ENCODE measurements at places on chromosomes 7 and 10.

DNA sequence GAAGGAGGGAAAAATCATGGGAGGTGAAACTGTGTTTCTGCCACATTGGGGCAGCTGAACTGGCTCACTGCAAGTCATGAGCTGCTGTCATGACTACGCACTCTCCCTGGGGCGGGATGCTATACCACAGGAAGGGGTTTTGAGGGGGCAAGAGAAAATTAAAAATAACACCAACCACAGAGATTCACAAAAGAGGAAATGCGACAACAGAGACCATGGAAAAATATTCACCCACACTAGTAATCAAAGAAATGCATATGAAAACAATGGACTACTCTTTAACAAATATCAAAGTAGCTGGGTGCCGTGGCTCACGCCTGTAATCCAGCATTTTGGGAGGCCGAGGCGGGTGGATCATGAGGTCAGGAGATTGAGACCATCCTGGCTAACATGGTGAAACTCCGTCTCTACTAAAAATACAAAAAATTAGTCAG, 65.2 kb upstream of the TM9SF3 start:
- no peak for DNase-seq

DNA sequence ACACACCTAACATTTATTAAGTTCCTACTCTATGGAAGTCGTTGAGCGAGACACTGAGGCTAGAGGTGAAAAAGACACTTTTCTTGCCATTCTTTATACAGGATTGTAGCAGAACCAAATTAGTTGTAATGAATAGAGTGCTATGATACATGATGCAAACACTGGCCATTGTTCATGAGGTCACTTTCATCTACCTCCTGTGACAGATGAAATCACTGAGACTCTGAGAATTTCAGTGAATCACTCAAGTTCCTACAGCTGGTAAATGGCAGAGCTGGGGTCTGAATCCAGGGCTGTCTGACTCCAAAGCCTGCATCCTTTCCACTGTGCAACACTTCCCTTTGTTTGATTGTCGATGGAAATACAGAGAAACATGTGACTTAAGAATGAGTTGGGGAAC, 657.6 kb downstream of the LRMDA start:
- no peak for DNase-seq

- DNase-seq: no peak
Measured at GRCh38 chr7:71633551-71634008, 501.6 kb downstream of the GALNT17 start.

DNA sequence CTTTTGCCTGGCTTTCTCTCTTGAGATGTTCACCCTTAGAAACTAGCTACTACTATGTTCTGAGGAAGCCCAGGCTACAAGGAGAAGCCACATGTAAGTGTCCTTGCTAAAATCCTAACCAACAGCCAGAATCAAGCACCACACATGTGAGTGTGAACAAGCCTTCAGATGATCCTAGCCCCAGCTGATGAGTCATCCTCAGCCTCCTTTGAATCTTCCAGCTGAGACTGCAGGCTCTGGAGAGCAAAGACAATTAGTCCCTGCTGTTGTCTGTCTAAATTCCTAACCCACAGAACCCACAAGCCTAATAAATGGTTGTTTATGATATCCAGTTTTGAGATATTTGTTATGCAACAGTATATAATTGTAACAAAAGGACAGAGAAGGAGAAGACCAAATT, 92.8 kb upstream of the TAC1 start:
- no peak for DNase-seq

GRCh38 chr10:113305871-113306270, 247.0 kb upstream of the HABP2 start:
- no peak for DNase-seq

DNA sequence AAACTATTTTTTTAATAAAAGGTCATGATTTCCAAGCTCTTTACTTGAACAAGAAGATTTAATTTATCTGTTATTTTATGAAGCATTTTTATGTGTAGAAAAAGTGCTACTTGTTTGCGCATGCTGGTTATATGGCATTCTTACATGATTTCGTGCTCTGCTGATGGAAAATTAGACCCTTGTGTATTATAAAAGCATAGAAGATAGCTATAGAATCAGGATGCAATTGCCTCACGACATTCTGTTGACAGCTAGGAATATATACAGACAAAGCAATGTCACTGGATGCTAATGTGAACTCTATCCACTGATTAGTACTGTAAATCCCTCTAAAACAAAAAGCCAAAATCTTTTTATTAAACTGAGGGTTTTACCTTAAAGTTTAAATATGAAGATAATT, 255.9 kb downstream of the MDFIC start:
- DNase-seq: no peak

GRCh38 chr7:2171855-2172254, 60.9 kb downstream of the MAD1L1 start:
- no peak for DNase-seq

- no peak for DNase-seq
Measured at GRCh38 chr7:156919132-156919713, 26.2 kb upstream of the LMBR1 start.

GRCh38 chr7:52257890-52258289, 777.5 kb upstream of the POM121L12 start:
- no peak for DNase-seq

- no peak for DNase-seq
Measured at GRCh38 chr10:106571192-106571946, 593.1 kb downstream of the SORCS1 start.

GRCh38 chr10:121640266-121640665, 42.0 kb upstream of the FGFR2 start:
- DNase-seq: no peak

- no peak for DNase-seq
Measured at GRCh38 chr10:17743437-17743836, 8.6 kb upstream of the TMEM236 start.

- DNase-seq: no peak
Measured at GRCh38 chr10:81036257-81036656, 498.6 kb downstream of the SH2D4B start.

- no peak for DNase-seq
Measured at GRCh38 chr10:63935705-63936104, 414.5 kb downstream of the REEP3 start.

DNA sequence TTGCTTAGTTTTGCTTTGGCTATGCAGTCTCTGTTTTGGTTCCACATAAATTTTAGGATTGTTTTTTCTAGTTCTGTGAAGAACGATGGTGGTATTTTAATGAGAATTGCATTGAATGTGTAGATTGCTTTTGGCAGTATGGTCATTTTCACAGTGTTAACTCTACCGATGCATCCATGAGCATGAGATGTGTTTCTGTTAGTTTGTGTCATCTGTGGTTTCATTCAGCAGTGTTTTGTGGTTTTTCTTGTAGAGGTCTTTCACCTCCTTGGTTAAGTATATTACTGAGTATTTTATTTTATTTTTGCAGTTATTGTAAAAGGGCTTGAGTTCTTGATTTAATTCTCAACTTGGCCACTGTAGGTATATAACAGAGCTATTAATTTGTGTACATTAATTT, 78.2 kb upstream of the ZNF92 start:
- DNase-seq: no peak

DNA sequence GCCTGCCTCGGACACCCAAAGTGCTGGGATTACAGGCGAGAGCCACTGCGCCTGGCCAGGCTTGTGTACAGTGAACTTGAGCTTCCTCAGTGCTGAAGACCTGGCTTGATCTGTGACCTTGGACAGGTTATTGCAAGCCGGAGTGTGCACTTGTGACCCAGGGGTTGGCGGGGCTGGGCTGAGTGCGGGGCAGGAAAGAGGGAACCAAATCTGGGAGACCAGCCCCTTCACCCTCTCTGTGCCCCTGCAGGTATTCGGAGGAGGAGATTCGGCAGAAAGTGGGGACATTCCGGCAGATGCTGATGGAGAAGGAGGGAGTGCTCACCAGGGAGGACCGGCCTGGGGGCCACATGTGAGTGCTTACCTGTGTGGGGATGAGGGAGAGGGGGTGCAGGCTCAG, 46.2 kb downstream of the SRRM3 start:
- DNase-seq: no peak

DNA sequence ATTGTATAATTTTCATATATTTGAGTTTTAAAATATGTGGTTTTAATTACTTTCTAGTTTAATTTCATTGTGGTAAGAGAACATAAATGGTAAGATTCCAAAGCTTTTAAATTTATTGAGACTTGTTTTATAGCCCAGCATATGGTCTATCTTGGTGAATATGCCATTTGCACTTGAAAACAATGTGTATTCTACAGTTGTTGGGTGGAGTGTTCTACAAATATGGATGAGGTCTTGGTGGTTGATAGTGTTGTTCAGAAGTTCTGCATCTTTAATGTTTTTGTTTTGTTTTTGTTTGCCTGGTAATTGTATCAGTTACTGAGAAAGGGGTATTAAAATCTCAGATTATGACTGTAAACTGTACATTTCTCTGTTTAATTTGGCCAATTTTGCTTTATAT, 37.6 kb upstream of the TSPAN13 start:
- DNase-seq: no peak

GRCh38 chr10:52469970-52470705, 156.1 kb downstream of the DKK1 start:
- no peak for DNase-seq

DNA sequence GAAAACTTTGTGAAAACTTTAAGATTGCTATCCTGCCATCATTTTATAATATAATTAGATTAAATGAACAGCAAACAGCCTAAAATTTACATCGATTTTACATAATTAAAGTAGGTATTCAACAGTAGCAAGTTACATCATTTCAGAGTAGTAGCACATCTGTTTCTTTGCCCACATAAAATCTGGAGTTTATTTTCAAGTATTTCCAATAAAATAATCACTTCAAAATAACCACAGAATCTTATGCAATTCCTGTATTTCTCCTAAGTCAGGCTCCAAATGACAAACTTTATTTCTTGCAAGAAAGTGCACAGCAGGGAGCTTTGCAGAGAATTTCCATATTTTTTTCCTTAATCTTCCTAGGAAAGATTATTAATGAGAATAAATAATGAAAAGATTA, 82.6 kb downstream of the CUBN start:
- DNase-seq: no peak

DNA sequence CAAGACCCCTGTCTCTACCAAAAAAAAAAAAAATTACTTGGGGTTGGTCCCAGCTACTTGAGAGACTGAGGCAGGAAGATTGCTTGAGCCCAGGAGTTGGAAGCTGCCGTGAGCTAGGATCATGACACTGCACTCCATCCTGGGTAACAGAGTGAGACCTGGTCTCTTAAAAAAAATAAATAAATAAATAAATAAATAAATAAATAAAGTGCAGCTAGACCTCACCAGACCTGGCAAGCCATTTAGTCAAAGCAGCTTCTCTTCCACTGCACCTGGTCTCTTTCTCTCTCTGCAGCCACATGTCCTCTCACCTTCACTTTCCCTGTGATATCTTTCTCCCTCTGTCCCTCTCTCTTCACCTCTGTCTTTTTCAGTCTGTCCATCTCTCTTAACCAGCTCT, 75.2 kb upstream of the CHCHD3 start:
- no peak for DNase-seq

- DNase-seq: no peak
Measured at GRCh38 chr10:75312440-75312839, 76.7 kb upstream of the COMTD1 start.

GRCh38 chr10:94320285-94320914, 42.3 kb downstream of the NOC3L start:
- peak; percentile 73 for DNase-seq

DNA sequence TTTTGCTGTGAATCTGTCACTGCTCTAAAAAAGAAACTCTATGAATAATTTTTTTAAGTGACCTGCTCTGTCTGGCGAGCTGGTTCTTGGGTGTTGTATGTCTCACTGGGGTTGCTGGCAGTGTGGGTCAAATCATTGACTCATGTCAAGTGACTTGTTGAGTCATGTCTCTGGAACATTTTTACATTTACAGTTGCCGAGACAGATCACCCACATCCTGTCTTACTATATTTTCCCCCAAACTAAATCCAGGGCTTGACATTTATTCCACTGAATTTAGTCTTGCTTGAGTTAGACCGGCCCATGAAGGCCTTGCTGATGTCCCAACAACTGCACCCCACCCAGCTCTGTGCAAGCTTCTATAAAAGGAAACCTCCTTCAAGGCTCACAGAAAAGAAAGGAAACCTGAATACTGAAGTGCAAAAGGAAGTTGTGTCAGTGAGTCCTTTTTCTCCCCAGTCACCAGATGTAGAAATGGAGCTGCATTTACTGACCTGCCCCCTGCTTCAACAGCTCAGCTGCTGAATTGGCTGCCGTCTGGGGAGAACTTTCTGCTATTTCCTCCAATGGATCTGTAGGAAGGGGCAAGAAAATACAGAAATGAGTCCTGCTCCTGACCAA, 290.3 kb downstream of the TNS3 start:
- DNase-seq: no peak

DNA sequence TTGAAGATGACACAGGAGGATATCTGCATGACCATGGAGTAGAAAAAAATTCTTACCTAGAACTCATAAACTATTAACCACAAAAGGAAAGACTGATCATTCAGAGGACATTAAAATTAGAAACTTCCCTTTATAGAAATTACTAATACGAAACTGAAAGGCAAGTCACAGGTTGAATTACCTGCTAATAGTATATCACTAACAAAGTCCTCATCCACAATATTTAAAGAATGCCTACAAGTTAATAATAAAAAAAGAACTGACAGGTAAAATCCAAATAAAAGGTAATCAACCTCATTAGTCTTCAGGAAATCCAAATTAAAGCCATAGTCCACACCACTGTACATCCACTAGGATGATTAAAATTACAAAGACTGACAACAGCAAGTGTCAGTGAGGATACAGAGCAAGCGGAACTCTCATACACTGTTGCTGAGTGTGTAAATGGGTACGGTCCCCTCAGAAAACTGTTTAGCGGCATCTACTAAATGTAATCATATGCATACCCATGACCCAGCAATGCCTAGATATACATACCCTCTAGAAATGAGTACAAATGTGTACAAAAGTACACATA, 71.2 kb downstream of the ARHGAP21 start:
- DNase-seq: no peak
